ENCODE measurements at places on chromosomes 7 and 10.

DNA sequence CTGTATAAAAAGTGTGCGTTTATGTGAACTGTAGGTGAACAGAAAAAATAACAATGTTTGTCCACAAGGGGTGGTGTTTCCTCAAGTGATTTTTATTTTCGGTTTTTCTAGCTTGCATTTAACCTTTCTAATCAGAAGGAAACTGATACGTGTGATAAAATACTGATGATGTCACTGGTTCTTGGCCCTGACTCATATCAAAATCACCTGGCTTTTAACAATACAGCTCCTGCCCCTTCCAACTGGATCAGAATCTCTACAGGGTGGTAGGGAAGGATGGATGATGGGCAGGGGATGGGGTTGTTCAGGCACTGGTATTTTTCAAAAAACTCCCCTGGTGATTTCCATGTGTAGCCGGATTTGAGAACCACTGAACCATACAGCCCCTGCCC, 10.9 kb downstream of the NPFFR1 start:
- DNase-seq = peak; percentile 54

DNA sequence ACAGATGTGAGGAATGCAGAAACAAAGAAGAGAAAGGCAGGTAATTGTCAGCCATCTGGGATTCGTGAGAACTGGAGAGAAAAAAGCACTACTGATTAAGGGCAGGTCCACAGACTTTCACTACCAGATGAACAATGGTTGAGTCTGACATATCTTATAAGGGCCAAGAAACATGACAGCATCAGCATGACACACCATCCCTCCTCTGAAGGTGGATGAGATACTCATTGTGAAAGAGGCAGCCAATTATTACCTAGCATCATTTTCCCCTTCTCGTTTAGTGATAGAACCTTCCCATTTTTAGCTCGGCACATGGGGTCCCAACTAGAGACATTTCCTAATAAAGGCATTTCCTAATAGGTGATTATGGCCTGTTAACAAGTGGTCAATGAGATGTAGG, 19.2 kb upstream of the MET start:
- peak; percentile 66 for DNase-seq

- DNase-seq = no peak
Measured at GRCh38 chr10:49599546-49599945, 10.6 kb upstream of the SLC18A3 start.

GRCh38 chr10:119409906-119410305, 132.6 kb downstream of the RGS10 start:
- no peak for DNase-seq

DNA sequence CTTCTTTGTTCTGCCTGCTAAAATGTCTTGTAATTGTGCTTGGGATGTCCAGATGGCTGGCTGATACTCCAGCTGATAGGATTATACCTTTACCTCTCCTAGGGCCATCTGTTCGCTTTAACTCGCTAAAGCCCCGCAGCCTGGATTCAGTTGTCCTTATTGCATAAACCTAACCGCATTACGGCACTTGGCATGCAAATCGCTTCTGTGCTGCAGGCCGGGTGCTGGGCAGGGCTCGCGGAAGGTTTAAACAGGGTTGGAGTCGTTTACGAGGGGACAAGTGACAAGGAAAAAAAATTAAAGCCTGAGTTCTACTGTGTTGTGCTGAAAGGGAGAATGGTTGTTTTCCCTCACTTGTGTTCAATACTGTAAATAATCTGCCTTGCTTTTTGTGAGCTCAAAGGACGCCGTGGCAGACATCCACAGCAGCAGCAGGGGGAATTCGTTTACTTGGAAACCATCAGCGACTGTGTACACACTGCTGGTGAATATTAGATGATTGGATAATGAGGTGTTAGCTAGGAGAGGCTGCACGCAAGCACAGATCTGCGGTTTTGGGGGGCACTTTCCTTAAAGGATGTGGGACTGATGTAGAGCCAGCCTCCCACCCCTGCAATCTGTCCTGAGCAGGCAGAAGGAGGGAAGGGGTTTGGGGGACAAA, 93.0 kb downstream of the EBF3 start:
- DNase-seq = no peak

GRCh38 chr7:1646957-1647891, 22.9 kb upstream of the ELFN1 start:
- no peak for DNase-seq

DNA sequence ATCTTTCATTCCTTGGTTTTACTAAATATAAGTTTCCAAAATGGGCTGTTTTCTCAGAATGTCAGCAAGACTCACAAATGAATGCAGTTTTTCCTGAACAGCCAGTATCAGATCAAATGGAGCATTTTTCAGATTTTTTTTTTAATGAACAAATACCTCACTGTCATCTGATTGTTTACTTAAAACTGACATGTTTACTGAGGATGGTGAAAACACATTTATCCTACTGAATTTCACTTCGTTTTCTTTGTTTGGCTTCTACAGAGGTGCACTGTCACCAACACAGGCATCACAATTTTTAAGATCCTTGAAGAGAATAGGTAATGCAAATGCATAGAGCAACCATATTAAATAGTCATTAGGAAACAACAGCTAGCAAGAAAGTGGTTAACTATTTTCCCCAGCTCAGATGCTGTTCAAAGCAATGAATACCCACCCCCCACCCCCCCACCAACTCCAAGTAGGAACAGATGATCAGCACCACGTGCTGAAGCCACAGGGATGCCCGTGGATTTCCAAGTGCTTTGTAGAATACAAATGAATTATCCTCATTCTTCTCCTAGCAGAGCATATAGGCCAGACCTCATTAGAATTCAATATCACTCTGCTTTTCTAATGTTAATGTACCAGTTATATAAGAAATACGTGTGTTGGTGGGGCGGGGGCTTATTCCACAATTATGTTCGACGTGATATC, 205.9 kb downstream of the SKAP2 start:
- DNase-seq = no peak

GRCh38 chr7:145860809-145861208, 255.8 kb upstream of the CNTNAP2 start:
- DNase-seq = no peak

DNA sequence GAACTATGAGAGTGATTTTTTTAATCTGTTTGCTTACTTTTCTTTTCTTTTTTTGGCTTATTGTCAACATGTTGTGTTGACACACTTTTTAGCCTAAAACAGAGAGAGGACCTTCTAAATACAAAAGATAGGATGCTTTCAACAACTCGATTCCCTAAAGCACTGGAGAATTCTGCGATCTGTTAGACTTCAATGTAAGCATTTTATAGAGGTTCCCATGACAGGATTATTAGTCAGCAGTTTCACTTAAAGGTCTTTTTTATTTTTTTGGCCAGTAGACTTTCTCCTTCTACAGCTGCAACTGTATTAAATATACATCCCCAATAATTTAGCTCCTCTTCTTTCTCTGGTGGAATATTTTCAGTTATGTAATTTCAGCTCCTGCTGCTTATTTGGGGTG, 12.7 kb upstream of the NRP1 start:
- DNase-seq = peak; percentile 46

- DNase-seq = no peak
Measured at GRCh38 chr10:74255214-74255613, 104.2 kb downstream of the ADK start.

DNA sequence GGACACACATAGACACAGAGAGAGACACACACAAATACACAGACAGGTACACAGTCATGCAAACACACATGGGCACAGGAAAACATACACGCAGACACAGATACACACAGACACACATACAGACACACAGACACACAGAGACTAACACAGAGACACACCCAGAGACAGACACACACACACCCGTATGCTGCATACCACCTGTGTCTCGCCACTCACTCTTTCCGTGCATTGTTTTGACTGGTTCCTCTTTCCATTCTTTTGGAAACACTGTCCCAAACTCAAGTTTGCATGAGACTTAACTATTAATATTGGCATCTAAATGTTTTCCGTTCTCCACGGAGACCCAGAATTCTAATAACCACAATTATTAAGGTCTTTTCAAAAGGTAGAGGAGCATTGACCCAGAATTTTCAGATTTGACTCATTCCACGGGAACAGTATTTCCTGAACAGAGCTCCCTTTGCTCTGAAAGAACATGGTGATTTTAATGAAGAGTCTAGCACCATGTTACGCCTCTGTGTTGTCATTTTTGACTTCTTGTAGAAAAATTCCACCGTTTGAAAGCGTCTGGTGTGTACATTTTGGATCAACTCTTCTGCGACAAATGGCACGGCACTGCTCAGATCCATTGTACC, 141.2 kb upstream of the RNF32 start:
- no peak for DNase-seq

GRCh38 chr7:99766484-99767099, 17.4 kb downstream of the CYP3A4 start:
- no peak for DNase-seq

DNA sequence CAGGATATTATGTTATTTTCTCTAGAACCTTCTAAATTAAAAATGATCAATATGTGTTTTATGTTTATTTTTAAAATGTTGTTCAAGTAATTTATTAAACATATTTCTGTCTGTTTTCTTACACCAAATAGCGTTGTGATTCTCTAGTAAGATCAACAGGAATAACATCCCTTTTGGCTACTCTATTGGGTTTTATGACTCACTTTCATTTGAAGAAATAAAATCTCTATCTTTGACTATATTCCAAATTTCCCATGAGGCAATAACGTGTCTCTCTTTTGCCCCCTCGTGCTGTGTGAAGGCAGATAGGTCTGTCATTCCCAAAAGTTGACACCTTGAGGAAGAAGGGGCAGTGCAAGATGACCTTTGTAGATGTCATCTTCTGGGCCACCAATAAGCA, 40.9 kb downstream of the ITGA8 start:
- DNase-seq = no peak

DNA sequence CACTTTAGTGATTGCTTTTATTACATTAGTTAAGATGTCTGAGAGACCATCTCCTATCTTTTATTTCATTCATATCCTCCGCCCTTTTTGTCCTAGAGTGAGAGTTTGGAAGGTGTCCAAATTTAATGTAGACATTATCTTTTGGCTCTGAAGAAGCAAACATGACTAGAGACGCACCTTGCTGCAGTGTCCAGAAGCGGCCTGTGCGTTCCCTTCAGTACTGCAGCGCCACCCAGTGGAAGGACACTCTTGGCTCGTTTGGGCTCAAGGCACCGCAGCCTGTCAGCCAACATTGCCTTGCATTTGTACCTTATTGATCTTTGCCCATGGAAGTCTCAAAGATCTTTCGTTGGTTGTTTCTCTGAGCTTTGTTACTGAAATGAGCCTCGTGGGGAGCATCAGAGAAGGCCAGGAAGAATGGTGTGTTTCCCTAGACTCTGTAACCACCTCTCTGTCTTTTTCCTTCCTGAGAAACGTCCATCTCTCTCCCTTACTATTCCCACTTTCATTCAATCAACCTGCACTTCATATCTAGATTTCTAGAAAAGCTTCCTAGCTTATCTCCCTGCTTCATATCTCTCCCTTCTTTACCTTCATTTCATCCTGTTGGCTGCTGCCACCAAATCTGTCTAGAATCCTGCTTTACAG, 10.4 kb upstream of the CLCN1 start:
- DNase-seq = peak; percentile 59

- DNase-seq = no peak
Measured at GRCh38 chr7:137601642-137602041, 245.1 kb downstream of the DGKI start.

GRCh38 chr7:139711991-139712743, 65.6 kb downstream of the HIPK2 start:
- no peak for DNase-seq
